ENCODE measurements at places on chromosomes 1 and 21.

DNA sequence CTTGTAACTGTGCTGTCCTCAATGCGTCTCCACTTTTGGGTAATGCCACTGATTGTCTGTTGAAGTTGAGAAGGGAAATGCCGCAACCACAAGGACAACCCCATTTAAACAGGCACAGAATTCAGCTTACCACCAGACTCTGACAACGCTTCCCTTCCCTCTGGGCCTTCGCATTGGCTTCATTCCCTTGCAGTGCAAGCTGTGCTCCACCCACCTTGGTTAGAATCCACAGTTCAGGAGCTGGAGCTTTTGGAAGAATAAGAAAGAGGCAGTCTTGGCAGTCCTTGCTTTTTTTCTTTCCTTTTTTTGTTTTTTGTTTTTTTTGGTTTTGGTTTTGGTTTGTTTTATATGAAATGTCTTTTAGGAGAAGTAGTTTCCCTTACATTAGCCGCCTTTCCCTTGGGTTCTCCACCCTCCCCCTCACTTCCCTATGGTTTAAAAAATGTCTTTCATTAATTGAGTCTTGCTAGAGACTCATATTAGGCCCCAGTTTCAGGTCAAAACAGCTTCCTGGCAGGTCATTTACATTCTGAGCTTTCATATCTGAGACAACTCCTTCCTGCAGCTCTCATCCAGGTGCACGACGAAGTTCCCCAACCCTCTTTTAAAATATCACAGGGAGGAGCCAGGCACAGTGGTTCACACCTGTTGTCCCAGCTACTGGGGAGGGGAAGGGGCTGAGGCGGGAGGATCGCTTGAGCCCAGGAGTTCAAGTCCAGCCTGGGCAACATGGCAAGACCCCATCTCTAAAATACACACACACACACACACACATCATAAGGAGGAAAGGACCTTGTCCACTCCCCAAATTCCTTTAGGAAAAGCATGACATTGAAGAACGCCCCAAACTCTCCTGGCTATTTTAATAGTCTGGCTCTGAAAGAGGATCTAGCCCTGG is 20.7 kb upstream of the LAX1 start:
- DNase-seq: no peak

GRCh38 chr1:115827452-115828044 is 13.4 kb downstream of the NHLH2 start:
- no peak for DNase-seq

DNA sequence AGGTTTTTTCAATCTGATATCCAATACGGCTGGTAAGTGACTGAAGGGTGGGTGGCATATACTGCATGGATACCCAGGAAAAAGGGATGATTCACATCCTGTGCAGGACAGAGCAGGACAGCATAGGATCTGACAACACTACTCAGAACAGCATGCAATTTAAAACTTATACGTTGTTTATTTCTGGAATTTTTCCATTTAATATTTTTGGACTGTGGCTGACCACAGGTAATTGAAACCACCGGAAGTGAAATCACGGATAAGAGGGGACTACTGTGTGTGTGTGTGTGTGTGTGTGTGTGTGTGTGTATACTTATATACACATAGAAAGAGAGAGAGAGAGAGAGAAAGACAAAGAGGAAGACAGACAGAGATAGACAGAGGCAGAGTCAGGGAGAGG is 23.0 kb downstream of the ERICH3 start:
- no peak for DNase-seq

GRCh38 chr1:41333146-41333784 is 28.0 kb upstream of the FOXO6 start:
- peak; percentile 55 for DNase-seq

GRCh38 chr21:38241029-38241740 is 15.6 kb upstream of the KCNJ15 start:
- no peak for DNase-seq

- no peak for DNase-seq
Observed at GRCh38 chr1:42469727-42470126, 6.6 kb downstream of the CCDC30 start.

DNA sequence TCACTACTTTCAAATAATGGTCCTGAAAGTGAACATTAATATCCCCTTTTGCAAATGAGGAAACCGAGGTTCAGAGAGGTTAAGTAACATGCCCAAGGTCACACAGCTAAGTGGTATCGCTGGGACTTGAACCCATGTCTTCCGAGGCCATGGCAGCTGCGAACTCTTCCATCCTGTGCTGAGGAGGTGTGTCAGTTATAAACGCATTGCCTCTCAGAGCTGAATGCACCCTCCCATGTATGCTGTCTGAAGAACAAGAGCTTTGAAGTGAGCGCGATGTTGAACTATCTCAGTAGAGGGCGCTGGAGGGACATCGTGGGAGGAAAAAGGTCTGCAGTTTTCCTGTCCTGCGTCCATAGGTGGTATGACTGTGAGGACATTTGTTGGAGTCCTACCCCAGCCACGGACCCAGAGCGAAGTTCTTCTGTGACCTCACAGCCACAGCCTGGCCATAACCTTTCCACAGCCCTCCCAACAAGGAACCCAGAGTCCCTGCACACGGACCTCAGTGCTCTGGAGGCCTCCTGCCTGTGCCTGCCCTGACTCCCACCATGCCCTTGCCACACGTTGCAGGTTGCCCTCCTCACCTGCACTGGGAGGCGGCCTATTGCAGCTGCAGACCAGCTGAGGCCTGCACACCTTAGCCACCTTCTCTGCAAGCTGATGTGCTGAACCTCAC is 7.5 kb downstream of the MYOC start:
- DNase-seq: no peak

- DNase-seq: no peak
Observed at GRCh38 chr1:9196129-9197040, 38.2 kb upstream of the H6PD start.

DNA sequence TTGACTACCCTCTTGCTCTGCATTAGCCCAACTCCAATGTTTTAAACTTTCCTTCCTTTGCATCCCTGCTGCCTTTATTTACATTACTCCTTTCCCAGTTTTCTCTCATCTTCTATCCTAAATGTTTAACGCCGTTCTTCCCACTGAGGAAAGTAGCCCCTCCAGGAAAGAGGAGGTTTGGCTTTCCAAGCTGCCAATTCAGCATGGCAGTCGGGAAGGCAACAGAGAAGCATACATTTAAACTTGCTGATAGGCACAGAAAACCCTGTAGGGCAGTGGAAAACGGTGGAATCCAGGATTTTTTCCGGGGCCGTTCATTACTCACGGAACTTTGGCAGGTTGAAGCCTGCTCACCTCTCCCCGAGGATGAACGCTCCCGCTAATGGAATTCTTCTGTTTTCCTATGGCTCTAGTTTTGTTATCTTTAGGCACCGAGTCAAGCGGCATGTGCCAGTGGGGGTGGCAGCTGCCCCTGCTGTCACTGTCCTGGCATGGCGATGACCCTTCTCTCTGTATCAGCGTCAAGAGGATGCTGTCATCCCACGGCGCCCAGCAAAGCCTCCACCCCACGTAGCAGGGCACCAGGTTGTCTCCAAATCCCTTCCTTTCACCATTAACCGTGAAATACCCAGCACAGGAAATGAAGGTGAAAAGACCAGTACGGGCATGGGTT is 48.3 kb downstream of the ZBTB18 start:
- no peak for DNase-seq

DNA sequence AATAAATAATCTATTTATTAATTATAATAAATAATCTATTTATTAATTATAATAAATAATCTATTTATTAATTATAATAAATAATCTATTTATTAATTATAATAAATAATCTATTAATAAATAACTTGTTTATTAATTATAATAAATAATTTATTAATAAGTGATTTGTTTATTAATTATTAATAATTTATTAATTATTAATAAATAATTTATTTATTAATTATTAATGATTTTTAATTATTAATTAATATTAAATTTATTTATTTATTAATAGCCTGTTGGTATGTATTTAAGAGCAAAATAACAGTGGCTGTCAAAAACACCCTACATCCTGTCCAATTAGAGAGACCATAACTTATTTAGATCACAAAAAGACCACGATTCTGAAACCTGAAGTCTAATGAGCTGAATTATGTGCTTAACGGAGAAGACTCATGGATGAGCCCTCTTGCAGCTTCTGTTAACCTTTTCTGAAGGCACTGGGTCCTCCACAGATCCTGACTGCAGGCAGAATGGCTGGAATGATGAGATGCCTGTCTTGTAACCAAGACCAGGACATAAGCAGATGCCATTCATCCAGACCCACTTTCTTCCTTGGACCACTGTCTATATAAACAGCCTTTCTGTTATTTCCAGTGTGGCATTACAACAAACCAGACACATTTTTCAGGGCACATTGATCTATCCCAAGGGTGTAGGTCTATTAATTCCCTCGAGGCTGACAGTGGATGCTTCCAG is 134.2 kb downstream of the SETD4 start:
- no peak for DNase-seq

DNA sequence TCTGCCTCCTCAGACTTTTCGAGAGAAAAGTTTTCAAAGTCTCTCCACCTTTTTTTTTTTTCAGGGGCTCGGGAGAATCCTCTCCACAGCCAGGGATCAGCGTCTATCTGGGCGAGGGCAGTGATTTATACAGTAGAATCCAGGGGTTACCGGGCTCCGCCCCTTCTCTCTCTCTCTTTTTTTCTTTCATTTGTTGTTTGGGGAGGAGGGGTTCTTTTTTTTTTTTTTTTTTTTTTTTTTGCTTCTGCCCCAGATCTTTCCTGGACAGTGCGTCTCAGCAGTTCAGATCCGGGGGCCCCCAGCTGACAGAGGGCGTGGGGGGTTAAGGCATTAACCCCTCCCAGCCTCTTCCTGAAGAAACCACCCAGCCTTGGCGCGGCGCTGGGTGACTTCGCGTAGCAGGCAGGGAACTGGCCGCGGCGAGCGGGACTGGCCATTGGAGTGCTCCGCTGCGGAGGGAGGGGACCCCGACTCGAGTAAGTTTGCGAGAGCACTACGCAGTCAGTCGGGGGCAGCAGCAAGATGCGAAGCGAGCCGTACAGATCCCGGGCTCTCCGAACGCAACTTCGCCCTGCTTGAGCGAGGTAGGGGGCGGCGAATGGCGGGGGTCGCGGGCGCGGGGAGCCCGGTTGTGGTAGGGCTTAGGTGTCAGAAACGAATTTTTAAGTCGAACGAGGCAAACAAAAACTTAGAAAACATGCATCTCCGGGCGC is at the start of gene S1PR1:
Gene S1PR1, plus strand, starts transcription at position 504 of the 713 bp plus-strand sequence. CDS start 1,966 bp downstream, outside the sequence.
- DNase-seq: peak; percentile 92

DNA sequence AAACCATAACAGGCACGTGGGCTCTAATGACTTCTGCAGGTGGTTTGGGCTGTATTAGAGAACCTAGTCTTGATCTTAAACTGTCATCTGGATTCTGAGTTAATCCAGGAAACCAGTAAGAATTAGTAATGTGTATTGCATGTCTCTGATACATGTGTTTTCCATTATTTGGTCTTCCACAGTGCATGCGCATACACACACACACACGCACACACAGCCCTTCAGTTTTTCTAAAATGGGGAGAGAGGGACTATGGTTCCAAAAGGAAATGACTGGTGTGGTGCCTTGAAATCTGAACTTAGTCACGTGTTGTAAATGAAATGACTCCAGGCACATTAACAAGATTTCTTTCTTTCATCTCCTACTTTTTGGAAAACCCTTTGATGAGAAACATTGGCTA is 67.6 kb downstream of the OLFML2B start:
- DNase-seq: no peak

DNA sequence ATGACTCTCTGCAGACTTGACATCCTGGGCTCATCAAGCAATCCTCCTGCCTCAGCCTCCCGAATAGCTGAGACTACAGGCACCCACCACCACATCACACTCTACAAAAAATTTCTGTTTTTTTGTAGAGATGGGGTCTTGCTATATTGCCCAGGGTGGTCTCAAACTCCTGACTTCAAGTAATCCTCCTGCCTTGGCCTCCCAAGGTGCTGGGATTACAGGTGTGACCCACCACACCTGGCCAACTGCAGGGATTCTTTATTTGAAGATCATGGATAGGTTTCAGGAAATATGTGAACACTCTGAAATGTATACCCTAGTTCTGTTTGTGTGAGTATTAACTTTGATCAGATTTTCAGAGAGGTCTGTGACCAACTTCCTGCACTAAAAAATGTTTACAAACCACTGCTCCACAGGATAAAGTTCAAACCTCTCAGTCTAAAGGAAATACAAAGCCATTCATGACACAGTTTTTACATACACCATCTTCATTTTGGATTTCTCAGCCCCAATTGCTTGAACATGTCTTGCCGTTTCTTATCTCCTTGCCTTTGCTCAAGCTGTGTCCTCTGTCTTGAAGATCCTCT is 252.3 kb upstream of the FGGY start:
- no peak for DNase-seq

DNA sequence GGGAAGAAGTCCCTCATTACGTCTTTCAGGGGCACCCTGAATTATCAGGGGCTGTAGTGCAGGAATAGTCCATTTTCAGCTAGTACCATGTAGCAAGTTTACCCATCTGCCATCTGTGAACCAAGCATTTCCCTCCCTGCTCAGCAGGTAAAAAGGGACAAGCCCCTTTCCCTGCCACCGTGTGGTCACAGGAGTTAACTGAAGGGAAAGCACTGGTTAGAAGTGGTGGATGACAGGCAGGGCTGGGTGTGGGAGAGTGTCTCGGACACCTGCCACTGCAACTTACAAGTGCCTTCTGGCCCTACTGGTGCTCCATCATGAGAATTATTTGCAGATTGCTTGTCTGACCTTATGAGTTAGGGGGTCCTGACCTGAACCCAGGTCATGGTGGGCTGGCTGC is 32.0 kb upstream of the IGSF5 start:
- DNase-seq: no peak

- DNase-seq: peak; percentile 37
Observed at GRCh38 chr1:228540161-228540917, 53.2 kb downstream of the RNF187 start.

Measured in mesenteric fat pad (tissue), 1 donor.